ENCODE measurements at places on chromosomes 7 and 10.

DNA sequence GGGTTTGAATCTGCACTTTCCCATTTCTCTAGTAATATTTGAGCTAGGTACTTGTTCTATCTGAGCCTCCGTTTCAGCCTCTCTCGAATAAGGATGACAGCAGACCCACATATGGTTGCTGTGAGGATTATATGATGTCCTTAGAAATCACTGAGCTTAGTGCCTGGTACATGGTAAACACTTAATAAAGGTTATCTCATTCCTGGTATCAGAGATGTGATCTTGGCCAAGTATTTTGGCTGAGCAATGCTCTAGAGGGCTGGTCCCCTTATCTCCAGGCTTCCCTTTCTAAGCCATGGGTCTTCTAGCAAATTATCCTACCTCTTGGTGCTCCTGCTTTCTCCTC lies 407 bp upstream of the MKRN1 start:
- DNase-seq: no peak

GRCh38 chr7:27846388-27846787 lies 106.4 kb downstream of the TAX1BP1 start:
- no peak for DNase-seq

DNA sequence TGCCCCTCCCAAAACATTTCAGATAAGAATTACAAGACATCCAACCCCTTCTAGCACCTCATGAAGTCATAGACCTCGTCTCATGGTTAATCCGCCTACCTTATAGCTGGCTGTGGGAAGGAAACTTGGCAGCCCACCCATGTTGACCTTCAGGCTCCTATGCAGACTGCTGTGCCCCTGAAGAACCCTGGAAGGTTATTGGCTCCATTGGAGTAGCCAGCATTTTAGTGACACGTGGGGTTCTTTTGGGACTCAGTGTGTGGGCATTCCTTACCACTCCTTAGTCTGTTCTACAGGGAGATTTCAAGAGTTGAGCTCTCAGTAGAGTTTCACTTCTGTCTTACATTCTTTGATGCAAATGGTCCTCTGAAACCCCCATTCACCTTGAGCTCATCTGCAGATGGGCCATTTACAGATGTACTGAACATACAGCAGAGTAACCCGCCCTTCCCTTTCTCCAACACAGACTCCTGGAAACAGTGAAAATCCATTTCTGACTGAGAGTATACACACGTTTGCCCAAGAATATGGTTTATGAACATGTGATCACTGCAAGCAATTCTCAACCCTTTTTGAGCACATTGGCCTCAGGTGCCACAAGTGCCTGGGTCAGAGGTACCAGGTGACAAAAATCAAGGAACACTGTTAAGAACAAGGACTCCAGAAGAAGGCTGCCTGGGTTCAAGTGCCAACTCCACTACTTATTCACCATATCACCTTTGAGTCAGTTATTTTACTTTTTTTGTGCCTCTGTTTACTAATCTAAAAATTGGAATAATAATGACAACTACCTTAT lies 54.0 kb upstream of the HECW1 start:
- DNase-seq: no peak

DNA sequence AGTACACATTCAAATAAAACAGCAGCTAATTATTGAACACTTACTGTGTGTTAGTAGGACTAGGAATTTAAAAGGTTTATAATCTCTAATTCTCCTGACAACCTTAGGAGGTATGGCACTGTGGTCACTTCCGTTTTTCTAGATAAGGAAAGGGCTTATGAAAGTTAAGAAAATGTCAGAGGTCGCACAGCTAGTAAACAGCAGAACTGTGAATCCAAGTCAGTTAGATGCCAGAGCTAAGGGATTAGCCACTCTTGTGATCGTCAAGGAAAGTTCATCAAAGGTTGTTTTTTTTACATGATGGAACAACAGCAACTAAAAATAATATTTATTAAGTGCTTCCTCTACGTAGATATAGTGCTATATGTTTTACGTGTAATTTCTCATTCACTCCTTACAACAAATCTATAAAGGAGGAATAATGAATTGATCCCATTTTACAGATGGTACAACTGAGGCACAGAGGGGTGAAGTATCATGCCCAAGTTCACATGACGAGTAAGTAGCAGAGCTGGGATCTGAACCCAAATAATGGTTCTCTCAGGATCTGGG lies 84.9 kb downstream of the NAMPT start:
- DNase-seq: no peak

DNA sequence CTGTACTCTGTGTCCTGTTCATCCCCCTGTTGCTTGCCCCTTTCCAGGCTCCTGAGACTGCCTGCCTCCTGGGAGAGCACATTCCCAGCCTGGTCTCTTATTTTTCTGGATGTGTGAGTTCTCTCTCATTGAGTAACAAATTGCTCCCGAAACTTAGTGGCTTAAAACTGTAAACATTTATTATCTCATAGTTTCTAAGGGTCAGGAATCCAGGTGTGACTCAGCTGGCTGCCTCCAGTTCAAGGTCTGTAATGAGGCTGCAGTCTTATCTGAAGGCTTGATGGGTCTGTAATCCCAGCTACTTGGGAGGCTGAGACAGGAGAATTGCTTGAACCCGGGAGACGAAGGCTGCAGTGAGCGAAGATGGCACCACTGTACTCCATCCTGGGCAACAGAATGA lies 53.6 kb upstream of the PRR15 start:
- no peak for DNase-seq

DNA sequence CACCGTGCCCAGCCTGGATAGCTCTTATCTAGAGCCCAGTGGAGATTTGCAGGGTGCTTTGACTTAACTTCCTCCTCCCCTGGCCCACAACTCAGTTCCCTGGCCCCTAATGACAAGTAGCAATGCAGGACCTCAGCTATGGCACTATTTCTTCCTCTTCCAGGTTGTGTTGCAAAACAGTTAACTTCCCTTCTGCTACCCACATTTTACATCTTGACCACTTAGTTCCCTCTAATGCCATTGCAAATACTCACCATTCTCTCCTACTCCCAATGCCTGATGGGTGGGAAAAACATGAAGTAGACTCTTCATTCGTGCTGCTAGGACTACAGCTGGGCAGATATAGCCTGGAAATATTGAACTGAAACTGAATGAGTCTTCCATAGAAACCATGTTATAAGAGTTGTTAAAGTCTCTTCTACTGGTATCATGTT lies 39.1 kb upstream of the FGL2 start:
- DNase-seq: no peak

- DNase-seq: no peak
These were observed 38.9 kb downstream of the SH3PXD2A start for GRCh38 chr10:103816431-103816830.

GRCh38 chr7:16592395-16592794 lies 53.2 kb downstream of the ANKMY2 start:
- no peak for DNase-seq

GRCh38 chr7:33190688-33191304 lies 61.4 kb downstream of the BBS9 start:
- no peak for DNase-seq

DNA sequence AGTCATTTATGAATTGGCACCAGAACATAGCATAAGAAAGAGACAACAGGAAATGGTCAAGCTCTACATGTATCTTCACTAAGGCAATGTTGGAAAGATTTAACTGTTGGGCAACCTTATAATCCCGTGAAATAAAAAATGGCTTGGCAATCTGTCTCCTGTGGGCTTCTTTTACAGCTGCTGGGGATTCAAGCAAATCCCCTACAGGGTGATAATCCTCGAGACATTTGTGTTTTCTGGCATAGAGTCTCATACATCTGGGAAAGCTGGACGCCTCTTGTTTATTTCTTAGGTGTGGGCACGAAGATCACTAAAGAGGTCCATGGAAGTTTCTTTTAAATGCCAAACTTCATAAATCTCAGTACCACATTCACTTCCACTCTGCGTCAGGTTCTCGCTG lies 82.2 kb upstream of the GPR141 start:
- no peak for DNase-seq

DNA sequence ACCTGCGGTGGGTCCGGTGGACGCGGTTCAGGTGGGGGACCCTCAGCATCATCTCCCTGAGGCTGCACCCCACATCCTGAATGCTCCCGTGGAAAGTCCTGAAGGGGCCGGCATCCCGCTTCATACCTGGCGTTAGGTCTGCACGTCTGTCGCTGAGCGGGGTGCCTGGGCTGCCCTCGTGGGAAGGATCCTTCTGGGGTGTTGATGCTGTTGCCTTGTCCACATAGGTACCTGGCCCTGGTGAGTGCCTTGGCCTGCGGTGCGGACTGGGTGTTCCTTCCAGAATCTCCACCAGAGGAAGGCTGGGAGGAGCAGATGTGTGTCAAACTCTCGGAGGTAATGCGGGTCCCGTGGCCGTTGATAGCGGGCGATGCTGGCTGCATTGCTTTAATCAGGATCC lies 37.8 kb downstream of the PFKP start:
- no peak for DNase-seq

DNA sequence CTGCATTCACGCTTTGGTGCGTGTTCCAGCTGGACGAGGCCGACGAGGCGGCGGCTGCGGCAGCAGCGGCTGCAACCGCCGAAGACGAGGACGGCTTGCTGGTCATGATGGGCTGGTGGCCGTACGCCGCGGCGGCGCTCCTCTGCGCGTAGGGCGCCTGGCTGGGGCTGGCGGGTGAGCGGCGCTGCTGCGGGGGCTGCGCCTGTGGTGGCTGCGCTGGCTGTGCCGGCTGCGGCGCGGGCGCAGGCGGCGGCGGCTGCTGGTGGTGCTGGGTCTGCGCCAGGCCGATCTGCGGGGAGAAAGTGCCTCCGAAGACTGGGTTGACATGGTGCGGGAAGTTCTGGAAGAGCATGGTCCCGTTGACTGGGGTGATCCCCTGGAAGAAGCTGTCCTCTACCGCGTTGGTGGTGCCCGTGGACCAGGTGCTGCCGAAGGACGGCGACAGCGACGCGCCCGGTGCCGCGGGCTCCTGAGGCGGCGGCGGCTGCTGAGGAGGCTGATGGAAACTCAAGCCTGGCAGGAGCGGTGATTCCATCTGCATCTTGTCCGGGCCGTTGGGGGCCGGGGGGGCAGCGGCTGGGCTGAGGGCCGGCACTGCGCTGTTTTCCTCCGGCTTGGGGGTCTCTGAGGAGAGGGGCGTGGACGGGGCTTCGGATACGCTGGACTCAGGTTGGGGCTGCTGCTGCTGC lies 51.1 kb downstream of the CPEB3 start:
- DNase-seq: no peak

DNA sequence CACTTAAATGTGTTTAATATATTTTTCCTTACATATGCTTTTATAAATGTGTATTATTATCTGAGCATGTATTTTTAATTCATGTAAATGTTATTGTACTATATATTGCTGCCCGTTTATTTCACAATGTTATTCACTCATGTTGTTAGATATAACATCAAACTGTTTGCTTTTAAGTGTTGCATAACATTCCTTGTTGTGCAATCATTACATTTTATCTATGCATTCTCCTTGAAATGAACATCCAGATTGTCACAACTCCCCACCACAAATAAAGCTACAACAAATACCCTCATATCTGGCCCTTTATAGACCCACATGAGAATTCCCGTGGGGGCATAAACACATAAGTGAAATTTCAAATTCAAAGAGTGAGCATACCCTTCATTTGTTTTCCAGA lies 264.2 kb downstream of the HPSE2 start:
- no peak for DNase-seq

DNA sequence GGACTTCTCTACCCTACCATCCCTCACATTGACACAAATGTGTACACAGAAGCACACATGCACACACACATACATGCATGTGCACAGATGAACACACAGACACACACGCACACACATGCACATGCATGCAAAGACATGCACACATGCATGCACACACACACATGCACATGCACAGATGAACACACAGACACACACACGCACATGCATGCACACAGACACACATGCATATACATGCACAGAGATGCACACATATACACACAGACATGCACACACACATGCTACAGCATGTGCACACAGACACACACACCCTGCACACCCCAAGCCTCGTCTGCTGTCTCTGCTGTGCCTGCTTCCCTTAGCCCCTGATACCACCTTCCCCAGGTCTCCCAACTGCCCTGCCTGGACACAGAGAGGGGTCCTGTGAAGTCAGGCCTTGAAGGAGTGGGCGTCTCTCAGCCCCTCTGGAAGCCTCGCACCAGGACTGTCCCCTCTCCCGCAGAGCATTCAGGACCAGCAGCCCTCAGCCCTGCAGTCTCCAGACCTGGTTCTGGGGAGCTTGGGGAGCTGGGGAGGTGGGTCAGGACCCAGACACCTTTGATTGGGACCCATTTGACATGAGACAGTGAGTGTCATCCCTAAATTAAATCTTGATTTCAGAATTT lies 181.8 kb downstream of the DNAJB6 start:
- DNase-seq: no peak

DNA sequence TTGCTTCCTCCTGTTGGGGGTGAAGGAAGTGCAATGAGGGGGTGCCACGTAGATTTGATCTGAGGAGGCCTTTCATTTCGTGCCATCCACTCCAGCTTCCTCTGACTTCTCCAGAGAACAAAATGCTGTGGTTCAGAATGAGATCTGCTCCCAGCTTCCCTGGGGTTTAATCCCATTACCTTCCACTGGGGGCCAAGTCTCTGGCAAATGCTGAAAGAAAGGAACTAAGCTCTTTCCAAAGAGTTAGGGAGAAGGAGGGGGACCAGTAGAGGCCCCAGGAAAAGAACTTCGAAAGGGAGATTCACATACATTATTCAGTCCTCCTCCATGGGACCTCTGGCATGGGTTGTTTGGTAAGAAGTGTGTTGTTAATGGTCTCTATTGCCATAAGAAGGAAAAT lies 727.0 kb downstream of the TYW1 start:
- DNase-seq: no peak

- no peak for DNase-seq
These were observed 134.7 kb downstream of the DGKB start for GRCh38 chr7:14767716-14768425.

- DNase-seq: no peak
These were observed 207.1 kb upstream of the ZNF32 start for GRCh38 chr10:43855667-43856210.

- no peak for DNase-seq
These were observed 80.4 kb downstream of the HIP1 start for GRCh38 chr7:75658369-75658768.

DNA sequence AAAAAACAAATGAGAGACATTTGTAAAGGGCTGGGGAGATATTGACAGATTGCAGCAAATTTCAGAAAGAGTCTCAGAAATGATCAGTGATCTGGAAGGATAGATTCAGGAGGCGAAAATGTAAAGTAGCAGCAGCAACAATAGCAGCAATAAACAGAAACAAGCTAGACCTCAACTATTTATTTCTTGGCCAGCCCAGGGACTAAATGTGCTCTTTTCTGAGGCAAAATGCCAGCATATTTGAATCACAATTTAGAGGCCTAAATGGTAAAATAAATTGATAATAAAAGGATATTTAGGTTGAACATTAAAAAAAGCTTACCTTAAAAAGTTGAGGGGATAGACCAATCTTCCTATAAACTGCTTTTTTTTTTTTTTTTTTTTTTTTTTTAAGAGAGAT lies 134.6 kb upstream of the ITGB1 start:
- no peak for DNase-seq
